Thoracic aorta (tissue), 2 donors: ENCODE measurements at places on chromosomes 2 and 18.
A peak's percentile ranks its signal among the peaks of the same experiment; 100 is the strongest.

- no peaks in the 10 kb centered on the region for H3K4me1 ChIP-seq
- H3K27ac ChIP-seq = no peak overlapping the region
- H3K27me3 ChIP-seq = no peaks in the 10 kb centered on the region
- DNase-seq = no peak
- no peak overlapping the region for H3K4me3 ChIP-seq
- no peaks in the 10 kb centered on the region for H3K36me3 ChIP-seq
Observed at GRCh38 chr2:3652896-3653625, 4.9 kb upstream of the ALLC start.

DNA sequence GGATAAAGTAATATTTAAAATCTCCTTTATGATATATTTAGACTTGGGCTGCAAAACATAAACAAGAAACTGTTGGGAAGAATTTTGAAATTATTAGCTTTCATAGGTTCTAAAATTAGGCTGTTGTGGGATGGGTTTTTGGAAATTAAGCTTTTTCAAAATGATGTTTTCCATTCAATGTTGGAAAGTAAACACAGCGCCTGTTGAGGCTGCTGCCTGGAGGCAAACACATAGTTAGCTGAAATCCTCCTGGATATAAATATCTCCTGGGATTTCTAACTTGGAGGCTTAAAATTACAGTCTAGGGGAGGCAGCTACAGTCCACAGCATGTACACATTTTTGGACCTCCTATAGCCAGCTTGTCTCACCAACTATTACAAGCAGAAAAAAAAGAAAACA lies 197.3 kb downstream of the DCC start:
- no peaks in the 10 kb centered on the region for H3K36me3 ChIP-seq
- no peak for DNase-seq
- no peak overlapping the region for H3K27ac ChIP-seq
- no peak overlapping the region for H3K4me3 ChIP-seq
- H3K27me3 ChIP-seq = no peaks in the 10 kb centered on the region
- H3K4me1 ChIP-seq = no peaks in the 10 kb centered on the region

- no peaks in the 10 kb centered on the region for H3K27me3 ChIP-seq
- H3K4me1 ChIP-seq = no peaks in the 10 kb centered on the region
- DNase-seq = no peak
- no peak overlapping the region for H3K27ac ChIP-seq
- no peaks in the 10 kb centered on the region for H3K36me3 ChIP-seq
Observed at GRCh38 chr2:30862054-30862651, 54.9 kb upstream of the CAPN13 start.

- no peak overlapping the region for H3K27ac ChIP-seq
- H3K4me3 ChIP-seq = no peak overlapping the region
- no peaks in the 10 kb centered on the region for H3K4me1 ChIP-seq
- no peaks in the 10 kb centered on the region for H3K27me3 ChIP-seq
Observed at GRCh38 chr2:72340665-72341064, 193.0 kb upstream of the CYP26B1 start.

GRCh38 chr18:69747388-69747787 lies 200.3 kb downstream of the CD226 start:
- H3K4me3 ChIP-seq = no peak overlapping the region
- DNase-seq = no peak
- no peak overlapping the region for H3K27ac ChIP-seq
- no peaks in the 10 kb centered on the region for H3K27me3 ChIP-seq

DNA sequence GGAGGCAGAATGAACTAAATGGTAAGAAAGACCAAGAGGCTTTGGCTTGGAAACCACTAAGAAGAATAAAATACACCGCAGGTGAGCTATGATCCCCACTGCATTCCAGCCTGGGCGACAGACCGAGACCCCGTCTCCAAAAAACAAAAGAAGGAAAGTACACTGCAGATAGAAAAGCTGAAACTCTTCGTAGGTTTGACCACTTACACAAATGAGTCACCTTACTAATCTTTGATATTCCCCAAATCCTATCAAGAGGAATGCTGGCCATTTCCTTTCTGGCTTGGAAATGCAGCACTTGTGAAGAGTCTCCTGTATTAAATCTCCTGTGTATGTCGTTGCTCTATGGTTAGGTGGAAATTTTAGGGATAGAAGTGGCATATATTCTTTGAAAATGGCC lies 108.8 kb downstream of the MTCL1 start:
- H3K4me3 ChIP-seq = no peak overlapping the region
- H3K27me3 ChIP-seq = no peaks in the 10 kb centered on the region
- H3K27ac ChIP-seq = no peak overlapping the region
- no peak for DNase-seq

DNA sequence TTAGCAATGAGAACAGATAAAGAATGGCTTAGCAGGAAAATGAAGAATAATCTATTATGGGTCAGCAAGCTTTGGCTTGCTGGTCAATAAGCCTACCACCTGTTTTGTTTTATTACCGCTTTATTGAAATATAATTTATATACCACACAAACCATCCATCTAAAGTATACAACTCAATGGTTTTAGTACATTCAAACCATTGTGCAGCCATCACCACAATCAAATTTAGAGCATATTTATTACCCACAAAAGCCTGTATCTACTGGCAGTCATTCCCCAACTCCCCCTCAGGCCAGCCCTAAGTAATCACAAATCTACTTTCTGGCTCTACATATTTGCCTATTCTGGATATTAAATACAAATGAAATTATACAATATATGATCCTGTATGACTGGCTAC lies 17.2 kb downstream of the PPP3R1 start:
- H3K27me3 ChIP-seq = no peaks in the 10 kb centered on the region
- no peak for DNase-seq
- H3K4me3 ChIP-seq = no peak overlapping the region
- H3K36me3 ChIP-seq = no peaks in the 10 kb centered on the region
- peaks cover 68% of the 10 kb centered on the region for H3K4me1 ChIP-seq
- no peak overlapping the region for H3K27ac ChIP-seq

DNA sequence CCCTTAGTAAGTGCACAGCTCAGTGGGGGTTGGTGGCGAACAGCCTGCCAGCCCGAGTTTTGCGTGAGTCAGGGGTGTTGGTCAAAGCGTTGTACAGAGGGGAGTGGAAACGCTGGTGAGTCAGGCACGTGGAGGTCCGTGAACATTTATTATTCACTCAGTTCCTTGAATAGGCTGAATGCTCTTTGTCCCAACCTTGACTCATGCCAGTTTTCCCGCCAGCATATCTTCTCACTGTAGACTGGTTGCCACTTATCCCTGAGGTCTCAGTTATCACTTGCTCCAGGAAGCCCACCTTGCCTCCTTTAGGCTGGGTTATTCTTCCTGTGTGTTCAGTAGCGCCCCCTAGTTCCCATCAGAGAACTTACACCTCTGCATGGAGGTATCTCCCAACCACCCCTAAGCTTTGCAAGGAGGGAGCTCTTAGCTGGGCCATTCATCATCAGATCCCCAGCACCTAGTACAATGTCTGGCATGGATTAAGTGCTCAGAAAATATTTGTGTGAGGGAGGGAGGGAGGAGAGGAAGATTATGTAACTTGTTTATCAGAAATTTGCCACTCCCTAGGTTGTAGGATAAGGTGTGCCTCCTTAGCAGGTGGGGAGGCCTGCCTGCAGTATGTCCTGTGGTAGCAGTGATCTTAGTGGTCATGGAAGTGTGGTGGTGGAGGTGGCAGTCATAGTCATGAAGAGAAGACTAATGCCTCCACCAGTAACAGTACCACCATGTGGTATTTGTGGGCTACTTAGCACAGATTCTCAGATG lies 72.1 kb downstream of the CABLES1 start:
- no peaks in the 10 kb centered on the region for H3K36me3 ChIP-seq
- no peaks in the 10 kb centered on the region for H3K4me1 ChIP-seq
- H3K27ac ChIP-seq = no peak overlapping the region
- DNase-seq = no peak
- H3K4me3 ChIP-seq = no peak overlapping the region

DNA sequence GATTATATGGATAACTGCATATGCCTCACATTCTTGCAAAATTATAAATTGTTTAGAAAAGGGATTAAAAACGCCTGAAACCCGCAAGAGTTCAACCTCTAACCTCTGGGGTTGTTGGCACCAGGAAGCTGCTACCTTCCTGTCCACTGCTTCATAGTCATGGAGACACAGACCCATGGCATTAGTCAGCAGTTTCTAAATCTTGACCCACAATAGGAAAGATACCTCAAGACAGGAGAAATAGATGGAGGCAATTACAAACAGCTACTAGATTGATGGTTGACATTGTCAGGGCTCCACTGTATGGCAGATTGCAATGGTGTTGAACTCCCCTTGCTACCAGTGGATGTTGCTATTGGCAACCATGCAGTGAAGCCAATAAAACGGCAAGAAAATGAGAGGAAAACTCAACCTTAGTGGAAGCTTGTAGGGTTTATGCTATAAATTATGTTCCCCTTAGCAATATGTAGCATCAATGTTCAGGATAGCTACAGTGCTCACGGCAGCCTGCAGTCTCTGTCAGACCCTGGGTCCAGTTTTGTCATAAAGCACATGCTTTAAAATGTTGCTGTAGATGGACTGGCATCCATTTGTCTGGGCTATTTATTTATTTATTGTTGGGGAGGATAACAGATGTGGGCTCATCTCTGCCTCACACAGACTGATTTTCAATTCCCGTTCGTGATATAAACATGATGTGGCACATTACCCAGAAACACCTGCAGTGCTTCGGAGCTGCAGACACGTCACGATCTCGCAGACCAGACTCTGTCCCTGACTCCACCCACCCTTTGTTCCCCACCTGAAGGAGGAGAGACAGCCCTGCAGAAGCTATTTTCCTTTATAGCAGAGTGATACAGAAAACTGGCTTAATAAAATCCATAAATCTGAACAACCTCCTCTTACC lies 233.4 kb downstream of the AGPS start:
- no peaks in the 10 kb centered on the region for H3K27me3 ChIP-seq
- DNase-seq = no peak
- H3K27ac ChIP-seq = no peak overlapping the region
- H3K4me3 ChIP-seq = no peak overlapping the region
- no peaks in the 10 kb centered on the region for H3K4me1 ChIP-seq

GRCh38 chr2:40028792-40029488 lies 249.9 kb upstream of the THUMPD2 start:
- H3K36me3 ChIP-seq = no peaks in the 10 kb centered on the region
- no peak for DNase-seq
- no peak overlapping the region for H3K27ac ChIP-seq
- no peaks in the 10 kb centered on the region for H3K27me3 ChIP-seq
- H3K4me3 ChIP-seq = no peak overlapping the region

DNA sequence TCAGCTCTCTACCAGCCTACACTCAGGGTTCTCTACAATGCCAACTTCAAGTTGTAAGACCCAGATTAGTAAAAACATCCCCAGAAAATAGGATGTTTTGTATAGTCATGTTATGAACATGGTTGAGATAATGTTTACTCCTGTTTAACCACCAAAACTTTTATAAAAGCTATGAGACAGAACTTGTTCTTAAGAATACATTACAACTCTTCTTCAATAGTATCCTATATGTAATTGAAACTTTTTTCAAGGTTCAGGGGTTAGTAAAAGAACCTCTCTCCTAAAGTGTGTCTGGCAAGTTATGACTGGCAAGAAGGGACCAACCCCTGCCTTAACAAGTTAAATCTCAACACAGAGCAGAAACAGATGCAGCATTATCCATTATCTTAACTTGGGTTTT lies 118.8 kb upstream of the STK17B start:
- H3K27me3 ChIP-seq = no peaks in the 10 kb centered on the region
- H3K4me1 ChIP-seq = peaks cover 8% of the 10 kb centered on the region
- no peak overlapping the region for H3K4me3 ChIP-seq

DNA sequence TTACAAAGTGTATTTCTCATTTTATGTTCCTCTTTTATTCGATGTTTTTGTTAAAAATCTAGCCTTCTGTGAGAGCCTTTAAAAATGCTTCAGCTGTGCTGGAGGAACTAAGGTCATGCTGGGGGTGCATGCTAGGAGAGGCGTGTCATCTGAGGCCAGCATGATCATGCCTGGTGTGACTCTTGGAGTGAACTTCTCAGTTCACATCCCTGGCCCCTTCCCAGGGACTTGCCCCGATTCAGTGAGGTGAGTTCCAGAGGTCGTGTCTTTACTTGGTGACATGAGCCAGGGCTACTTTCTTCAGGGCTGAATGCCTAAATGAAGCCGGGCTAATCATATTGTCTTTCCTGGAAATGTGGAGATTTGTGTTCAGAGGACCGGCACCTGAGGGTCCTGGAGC lies 264.9 kb downstream of the MREG start:
- no peaks in the 10 kb centered on the region for H3K36me3 ChIP-seq
- H3K27ac ChIP-seq = no peak overlapping the region
- no peak overlapping the region for H3K4me3 ChIP-seq
- H3K4me1 ChIP-seq = peaks cover 6% of the 10 kb centered on the region
- no peaks in the 10 kb centered on the region for H3K27me3 ChIP-seq

DNA sequence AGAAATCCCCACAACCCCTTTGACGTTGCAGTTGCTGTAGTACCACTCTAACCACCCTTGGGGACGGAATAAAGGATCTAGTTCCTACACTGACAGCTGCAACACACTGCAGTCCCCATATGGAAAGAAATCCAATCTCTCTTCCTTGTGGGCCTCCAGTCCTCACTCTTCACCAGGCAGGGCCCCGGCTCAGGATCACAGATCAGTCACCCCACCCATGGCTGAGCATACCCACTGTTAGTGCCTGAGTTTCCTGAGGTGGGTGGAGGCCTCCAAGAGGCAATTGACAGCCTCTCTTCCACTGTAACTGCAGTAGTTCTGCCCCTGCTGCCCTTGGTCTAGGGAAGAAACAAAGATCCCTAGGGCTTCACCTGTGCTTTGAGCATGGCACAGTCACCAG lies 670.0 kb upstream of the CDH2 start:
- H3K4me3 ChIP-seq = no peak overlapping the region
- DNase-seq = no peak
- no peaks in the 10 kb centered on the region for H3K4me1 ChIP-seq
- no peaks in the 10 kb centered on the region for H3K36me3 ChIP-seq
- H3K27me3 ChIP-seq = no peaks in the 10 kb centered on the region
- H3K27ac ChIP-seq = no peak overlapping the region

- peak; percentile 3 for DNase-seq
- no peaks in the 10 kb centered on the region for H3K36me3 ChIP-seq
- peak overlapping the region; percentile 85 for H3K27ac ChIP-seq
- peak overlapping the region; percentile 98 for H3K4me3 ChIP-seq
- no peaks in the 10 kb centered on the region for H3K27me3 ChIP-seq
- peaks cover 31% of the 10 kb centered on the region for H3K4me1 ChIP-seq
Observed at GRCh38 chr2:203534621-203535077, 452 bp downstream of the RAPH1 start.

DNA sequence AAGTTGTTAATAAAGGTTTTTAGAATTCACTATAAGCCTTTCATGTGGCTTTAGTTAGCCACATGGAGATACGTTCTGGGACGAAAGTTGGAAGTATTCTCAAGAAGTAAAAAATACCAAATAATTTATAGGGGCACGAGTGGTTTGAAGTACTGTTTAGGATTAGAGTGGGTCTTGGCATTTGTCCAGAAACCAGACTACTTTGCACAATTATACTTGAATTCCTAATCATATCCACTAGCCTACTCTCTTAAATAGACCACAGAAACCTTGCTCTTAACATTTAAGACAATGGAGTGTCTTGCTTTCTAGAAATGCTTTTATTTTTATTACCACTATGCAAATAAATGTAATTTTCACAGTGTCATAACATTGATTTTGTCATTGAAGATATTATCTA lies 44.6 kb downstream of the UBE2E3 start:
- H3K27ac ChIP-seq = no peak overlapping the region
- H3K4me3 ChIP-seq = no peak overlapping the region
- no peak for DNase-seq
- peaks cover 3% of the 10 kb centered on the region for H3K4me1 ChIP-seq
- H3K27me3 ChIP-seq = no peaks in the 10 kb centered on the region

GRCh38 chr18:76978616-76979015 lies 154.0 kb downstream of the MBP start:
- H3K36me3 ChIP-seq = no peaks in the 10 kb centered on the region
- no peak overlapping the region for H3K27ac ChIP-seq
- H3K4me3 ChIP-seq = no peak overlapping the region
- H3K4me1 ChIP-seq = no peaks in the 10 kb centered on the region
